ENCODE measurements at places on chromosomes 7 and 10.

- DNase-seq: no peak
Observed at GRCh38 chr10:71747039-71747531, 26.2 kb downstream of the VSIR start.

- no peak for DNase-seq
Observed at GRCh38 chr10:77841711-77842375, 84.7 kb downstream of the DLG5 start.

GRCh38 chr7:886626-887487, 10.5 kb downstream of the GET4 start:
- DNase-seq: peak; percentile 73

DNA sequence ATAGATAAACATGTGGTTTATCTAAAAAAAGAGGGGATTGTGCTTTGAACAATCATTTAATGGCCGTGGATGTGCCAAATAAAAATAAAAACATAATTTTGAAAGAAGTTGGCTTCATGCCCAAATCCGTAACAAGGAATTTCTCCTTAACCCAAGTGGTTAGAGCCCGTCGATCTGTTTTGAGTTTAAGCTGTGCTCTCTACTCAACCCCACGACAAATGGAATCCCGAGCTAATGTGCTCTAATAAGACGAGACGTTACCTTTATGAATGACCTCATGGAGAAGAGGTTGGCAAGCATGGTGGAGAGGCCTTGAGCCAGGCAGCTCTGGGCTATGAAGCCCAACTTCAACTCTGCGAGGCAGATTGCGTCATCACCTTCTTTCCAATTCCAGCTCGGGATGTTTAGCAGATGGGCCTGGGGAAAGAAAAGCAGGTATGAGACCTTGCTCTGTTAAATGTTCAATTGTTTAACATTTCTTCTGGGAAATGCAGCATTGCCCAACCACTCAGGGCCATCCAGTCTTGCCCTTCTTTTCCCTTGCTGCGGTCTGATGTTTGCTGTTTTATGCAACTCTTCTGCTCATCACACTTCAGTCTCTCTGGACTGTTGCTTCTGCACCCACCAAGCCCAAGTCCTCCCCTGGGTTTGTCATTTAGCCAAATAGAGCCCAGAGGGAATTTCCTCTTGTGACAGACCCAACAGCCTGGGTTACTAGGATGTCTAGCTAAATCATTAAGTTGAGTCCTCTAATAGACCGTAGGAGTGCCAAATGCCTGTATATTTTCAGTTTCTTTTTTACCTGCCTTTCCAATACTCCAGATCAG, 564.6 kb downstream of the KCNMA1 start:
- DNase-seq: no peak

Measured in cerebellar cortex (tissue), 1 donor.